DMS 273 treated with DMSO at 0.1 percent for 48 hours (cell line): ENCODE measurements at places on chromosomes 2 and 18.
A peak's percentile ranks its signal among the peaks of the same experiment; 100 is the strongest.

GRCh38 chr2:230416061-230416721 is at the start of gene SP100:
SP100 (plus strand) TSS chr2:230416201; CDS start chr2:230416297, 96 bp downstream.
- no peak for DNase-seq

DNA sequence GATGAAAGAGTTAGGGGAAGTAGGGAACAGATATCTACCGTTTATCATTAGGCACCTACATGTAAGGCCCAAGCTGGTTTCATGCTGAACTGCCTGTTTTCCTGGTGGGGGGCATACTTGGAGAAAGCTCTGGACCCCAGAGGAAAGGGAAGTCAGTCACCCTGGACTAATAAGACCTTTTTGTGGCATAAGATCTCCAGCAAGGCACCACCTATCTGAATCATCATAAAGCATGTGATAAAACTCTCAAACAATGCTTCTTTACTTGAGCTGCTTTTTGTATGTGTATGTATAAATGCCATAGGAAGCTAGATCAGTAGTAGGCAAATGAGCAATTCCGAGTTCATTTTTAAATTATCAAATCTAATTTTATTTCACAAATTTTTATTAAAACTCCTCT is 104.8 kb downstream of the TANC1 start:
- DNase-seq = no peak

DNA sequence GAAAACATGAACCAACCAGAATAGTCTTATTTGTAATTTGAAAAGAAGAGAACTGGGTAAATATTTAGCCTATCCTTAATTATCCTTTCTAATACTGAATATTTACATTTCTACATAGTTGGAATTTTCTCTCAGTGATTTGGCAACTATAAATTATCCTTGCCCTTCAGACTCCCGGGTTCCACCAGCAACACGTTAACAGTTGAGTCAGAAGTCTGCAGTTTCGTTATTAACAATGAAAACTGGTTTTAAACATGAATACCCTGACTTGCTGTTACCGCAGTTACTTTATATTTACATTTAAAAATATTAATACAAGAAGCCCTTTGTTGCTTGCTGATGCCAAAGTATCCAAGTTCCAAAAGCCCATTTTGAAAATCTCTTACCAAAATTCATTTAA is 673.0 kb downstream of the ARHGAP15 start:
- no peak for DNase-seq

GRCh38 chr2:200300638-200301314 is 5.7 kb upstream of the SPATS2L start:
- DNase-seq = peak; percentile 15

GRCh38 chr18:24051031-24051947 is 36.7 kb downstream of the TTC39C start:
- no peak for DNase-seq

DNA sequence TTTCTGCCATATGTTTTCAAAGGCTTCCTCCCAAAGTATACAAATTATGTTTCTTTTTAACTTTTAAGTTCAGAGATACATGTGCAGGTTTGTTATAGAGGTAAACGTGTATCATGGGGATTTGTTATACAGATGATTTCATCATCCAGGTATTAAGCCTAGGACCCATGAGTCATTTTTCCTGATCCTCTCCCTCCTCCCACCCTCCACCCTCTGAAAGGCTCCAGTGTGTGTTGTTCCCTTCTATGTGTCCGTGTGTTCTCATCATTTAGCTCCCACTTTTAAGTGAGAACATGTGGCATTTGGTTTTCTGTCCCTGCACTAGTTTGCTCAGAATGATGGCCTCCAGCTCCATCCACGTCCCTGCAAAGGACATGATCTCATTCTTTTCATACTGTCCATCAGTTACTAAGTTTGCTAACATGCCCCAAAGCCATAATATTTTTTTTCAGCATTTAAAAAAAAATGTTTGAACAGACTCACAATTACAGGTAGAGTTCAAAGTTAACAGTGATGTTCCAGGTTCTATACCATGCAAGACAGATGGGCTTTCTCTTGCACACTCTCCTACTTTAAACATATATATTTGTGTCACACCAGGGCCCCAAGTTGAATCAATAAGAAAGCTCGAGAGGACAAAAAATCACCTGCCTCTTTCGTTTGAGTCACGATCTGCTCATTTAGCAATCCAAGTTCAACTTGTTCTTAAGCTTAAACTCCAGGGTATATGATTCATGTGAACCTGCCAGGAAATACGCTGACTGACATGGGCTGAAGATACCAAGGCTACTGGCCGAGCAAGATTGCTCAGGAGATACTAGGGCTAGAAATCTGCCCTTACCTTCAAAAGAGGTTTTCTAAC is 77.6 kb downstream of the AP1S3 start:
- DNase-seq = no peak

GRCh38 chr2:126775300-126775985 is 119.5 kb downstream of the GYPC start:
- DNase-seq = no peak

- DNase-seq = peak; percentile 35
Observed at GRCh38 chr2:156436497-156437085, 412 bp downstream of the GPD2 start.

- no peak for DNase-seq
Observed at GRCh38 chr18:62339106-62339988, 14.2 kb downstream of the TNFRSF11A start.
